ENCODE measurements at places on chromosomes 11 and 22. TPM values are rescaled to one million over a fixed set of nuclear protein-coding genes. Genes with fewer than 3 reads are reported as not detected.

DNA sequence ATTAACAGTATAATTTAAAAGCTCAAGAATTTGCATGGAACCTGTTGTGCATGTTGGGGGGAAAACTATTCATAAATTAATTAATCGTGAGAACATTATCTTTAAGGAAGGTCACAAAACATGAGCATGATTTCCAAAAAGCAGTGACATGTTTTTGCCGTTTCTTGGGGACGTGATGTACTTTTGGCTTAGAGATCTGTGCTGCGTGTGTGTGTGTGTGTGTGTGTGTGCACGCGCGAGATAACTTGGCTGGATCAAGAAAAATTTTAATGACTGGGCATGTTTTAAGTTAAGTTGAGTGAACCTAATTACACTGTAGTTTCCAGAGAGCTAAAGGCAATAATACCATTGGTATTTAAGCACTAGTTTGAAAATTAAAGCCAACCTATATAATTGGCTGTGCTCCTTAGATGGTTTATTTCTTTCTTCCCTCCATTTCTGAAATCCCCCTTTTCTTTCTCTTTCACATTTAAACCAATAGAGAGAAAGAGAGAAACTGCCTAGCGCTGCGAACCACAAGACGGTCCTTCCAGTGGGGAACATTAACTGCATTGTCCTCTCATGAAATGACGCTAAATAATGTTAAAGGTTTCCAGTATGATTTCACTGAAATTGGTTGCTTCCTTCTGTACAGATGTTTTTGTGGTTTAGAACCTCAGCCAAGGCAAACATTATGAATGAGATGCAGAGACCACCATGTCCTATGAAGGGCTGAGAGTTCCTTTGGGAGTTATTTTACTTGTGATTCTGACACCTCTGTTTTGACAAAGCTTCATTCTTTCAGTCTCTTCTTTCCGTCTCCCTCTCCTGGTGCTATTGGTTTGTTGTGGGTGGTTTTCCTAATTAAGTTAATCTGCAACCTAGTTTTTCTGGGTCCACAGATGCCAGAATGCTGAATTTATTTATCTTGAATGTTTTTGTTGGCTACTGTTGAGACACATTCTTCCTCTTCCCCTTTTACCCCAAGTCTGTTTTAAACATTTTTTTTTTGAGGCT, 51.7 kb downstream of the ZBTB16 start:
- DNase-seq: no peak

DNA sequence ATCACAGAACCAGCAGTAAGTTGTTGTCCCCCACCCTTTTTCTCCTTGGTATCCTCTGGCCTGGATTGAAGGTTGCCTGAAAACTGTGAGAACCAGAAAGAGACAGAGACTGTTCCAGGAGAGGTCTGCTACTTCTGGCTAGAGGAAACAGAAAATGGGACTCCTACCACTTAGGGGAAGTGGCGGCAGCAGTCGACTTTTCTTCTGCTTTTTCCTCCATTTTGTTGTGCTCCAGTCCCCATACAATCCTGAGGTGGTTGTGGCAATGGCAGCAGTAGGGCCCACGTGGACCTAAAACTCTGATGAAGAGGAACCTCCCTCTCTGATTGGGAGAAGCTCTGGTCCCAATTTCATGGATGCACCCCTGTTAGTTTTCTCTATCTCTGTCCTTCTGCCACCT, 76.0 kb upstream of the SORL1 start:
- DNase-seq: no peak

DNA sequence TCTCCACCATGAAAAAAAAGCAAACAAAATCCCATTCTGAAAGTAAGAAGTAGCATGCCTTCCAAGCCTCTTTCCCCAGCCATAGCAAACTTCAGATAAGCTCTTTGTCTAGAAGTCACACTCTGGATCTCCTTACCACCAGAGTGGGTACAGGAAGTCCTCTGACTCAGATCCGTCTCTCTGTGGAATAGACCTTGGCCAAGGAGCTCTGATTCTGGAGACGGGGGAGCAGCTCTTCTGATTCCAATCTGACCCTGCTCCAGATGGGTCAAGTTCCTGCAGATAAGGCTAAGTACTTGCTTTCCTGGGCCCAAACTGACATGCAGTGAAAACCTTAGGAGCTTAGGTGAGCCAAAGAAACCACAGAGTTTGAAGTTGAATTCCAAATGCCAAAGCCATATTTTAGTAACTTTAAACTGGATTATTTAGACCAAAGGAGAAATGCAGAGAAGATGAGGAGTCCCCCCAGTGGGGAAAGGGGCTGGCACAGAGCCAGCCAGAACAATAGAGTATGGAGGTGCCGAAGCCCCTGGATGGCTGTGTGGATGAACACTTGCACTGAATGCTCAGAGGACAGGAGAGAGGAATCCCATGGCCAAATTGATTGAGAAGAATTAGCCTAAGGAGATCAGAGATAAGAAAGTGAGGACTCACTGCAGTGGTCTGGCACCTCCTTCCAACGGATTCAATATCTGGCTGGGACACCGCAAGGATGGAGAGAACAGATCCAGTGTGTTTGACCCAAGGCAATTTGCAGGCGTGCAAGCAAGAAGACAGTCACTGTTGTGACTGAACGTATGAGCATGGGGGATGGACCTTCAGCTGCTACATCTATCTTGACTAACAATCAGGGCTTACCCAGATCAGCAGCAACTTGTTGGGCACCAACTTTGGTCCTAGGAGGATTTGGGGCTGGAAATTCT, 54.9 kb downstream of the ENDOD1 start:
- no peak for DNase-seq

RTCB gene
- total RNA-seq: 75.7 TPM

CHCHD10 gene
- 44.3 TPM for total RNA-seq

DNA sequence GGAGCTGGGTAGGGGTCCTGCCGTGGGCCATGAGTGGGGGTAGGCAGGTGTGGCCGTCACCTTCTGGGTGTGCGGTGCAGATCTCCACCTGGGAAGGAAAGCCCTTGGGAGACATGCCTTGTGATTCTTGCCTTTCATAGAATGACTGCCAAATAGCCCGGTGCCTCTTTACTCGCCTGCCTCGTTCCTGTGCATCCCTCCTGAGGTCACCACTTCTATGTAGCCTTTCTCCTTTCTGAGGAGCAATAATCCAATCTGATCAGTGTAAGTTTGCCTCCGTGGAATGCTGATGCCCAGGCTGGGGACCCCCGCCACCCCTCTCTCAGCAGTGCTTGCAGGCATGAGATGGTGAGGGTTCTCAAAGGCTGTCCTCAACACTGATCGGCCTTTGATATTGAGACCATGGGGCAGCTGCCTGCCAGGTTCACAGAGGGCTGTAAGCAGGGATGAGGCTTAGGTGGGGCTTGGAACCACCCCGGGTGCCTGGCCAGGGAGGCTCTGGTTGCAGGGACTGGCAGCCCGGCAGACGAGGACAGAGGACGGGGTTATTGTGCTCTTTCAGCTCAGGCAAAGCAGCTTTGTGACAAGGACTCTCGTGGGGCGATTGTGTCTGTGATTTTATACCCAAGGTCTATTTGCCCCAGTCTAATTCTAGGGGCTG, 86.1 kb upstream of the WNT7B start:
- no peak for DNase-seq

Measured in NCI-H460 (cell line).